ENCODE measurements at places on chromosomes 4 and X. TPM values are rescaled to one million over a fixed set of nuclear protein-coding genes. Genes with fewer than 3 reads are reported as not detected.

GRCh38 chrX:53474707-53475106 lies 40.5 kb upstream of the HSD17B10 start:
- DNase-seq = no peak

DNA sequence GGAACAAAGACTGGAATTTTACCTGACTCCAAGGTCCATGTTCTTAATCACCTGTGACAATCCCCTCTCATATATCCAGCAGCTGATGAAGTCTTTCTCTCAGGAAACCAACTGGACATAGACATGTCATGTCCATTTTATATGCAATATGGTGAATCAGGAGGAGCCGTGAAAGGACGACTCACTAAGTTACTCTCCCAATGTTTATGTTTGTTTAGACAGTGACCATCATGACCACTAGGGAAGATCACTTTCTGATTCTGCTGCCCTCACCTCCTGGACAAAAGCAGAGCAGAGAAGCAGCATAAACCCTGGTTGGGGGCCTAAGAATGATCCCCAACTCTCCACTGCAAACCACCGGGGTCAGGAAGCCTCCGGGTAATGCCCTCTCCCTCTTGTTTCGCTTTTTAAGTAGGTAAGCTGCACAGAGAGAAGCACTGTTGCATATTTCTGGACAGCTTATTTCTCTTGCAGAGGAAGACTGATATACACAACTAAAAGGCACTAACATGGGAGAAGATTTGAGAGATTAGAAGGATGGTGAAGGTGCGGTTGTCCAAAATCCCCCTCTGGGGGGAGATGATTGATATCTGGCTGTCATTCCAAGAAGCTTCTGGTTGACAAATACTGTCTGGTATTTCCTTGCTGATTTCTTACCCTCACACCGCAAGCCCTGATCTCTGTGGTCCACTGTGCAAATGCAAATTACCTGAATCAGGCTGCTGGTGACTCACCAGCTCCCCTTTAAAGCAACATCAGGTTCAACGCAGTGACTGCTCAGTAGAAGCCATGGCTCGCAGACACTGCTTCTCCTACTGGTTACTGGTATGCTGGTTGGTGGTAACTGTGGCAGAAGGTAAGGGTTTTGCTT lies at the start of gene ODAPH:
Gene ODAPH, plus strand, starts transcription at position 773 of the 871 bp plus-strand sequence. Its CDS starts 17 bp downstream, at position 790.
- DNase-seq = no peak

DNA sequence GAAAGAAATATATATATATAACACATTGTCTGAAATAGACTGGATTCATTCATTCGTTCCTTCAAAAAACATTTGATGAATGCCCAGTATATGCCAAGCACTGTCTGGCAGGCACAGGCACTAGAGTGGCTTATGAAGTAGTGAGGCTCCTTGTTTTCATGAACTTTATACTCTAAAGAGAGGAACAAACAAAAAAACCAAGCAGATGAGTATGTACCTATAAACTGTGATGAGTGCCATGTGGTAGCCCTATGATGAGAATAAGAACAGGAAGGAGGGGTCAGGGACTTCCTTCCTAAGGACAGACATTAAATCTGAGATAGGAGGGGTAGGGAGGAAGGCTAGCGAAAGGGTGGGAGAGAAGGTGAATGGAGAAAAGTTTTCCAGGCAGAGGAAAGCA lies 19.5 kb upstream of the PDGFRA start:
- no peak for DNase-seq

- DNase-seq = peak; percentile 88
These were observed at the start of gene SLIT2 for GRCh38 chr4:20251796-20252655. TSS of gene SLIT2 (plus strand) at chr4:20251905. CDS start at chr4:20253816, 1,911 bp downstream.

DNA sequence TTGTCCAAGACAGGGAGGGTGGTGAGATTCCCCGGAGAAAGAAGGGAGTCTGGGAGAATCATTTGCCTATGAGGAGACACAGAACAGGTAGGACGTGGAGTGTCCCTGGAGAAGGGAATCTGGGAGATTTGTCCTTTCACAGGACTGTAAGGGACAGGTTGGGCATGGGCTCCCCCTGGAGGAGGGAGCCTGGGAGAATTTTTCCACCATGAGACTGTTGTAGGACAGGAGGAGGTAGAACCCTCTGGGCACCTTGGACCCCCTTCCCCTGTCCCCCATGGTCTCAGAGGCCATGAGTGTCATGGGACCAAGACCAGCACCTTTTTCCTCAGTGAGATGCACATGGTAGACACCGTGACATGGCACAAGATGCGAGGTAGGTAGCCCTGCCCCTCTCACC lies 2.8 kb downstream of the PORCN start:
- no peak for DNase-seq

DNA sequence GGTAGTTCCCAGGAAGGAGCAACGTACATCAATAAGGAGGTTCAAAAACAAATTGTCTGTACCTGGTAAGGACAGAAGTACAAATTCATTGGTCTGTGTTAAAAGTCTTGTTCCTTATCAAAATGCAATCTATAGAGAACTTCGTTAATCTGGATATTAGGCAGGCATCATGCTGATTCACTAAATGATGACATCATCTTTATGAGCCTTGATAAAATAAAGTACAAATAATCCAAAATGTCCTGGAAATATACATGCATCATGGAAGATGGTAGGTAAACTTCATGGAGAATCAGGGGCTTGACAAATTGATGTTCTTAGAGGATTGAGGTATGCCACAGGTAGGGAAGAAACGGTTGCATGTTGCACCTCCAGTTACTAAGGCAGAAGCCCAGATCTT lies 433.9 kb downstream of the TRIML1 start:
- no peak for DNase-seq

GRCh38 chrX:55206162-55206941 lies 13.8 kb upstream of the PAGE5 start:
- DNase-seq = no peak

DNA sequence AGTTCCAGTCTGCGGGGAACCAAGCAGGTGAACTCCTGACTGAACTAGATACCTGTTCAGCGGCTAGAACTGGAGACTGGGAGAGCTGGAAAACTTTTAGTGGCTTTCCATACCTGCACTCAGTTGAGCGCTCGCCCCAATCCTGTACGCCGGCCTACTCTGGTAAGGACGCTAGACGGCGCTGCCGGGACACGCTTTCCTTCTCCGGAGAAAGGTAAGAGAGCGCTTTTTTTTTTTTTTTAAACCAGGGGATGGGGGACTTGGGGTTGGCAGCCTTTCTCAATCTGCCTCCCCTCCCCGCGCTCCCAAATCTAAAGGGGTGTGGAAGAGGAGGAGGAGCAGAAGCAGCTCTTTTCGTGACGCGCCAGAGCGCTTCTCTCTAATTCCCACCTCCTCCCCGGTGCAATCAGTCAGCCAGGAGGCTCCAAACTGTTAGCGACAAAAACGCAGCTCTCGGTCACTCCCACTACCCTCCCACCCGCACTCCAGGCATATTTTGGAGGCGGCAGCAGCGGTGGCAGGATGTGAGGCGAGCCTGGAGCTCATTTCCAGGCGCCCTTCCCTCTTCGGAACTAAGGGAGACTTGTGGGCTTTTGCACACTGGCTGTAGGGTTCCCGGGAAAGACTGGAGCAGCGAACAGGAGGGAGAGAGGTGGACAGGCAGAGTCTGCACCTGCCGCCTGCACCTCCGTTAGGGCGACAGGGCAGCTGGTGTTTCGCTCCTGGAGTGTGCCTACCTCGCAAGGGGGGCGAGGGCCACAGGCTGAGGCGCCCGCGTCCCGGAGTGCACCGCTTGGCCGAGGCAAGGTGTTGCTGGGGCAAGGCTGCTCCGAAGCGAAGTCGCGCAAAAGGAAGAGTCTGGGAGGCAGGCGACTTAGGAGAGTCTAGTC lies at the start of gene IL1RAPL2:
Gene IL1RAPL2, plus strand, starts transcription at position 409 of the 890 bp plus-strand sequence.
- peak; percentile 77 for DNase-seq

DNA sequence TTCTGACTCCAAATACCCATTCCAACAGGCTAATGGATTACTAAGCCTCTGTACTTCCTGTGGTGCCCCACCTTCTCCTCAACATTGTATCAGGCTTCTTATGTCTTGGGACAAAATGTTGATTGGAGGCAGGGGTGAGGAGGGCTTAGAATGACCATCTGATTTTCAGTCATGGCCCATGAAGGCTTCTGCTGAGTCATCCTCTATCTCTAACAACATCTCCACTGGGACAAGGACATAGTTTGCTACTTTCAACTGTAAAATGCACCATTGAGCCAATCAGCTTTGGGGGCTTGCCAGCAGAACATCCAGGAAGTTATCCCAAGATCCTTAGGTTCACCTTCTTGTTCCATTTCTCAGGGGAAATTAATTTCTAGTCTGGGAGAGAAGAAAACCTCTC lies 29.5 kb downstream of the MAGEB17 start:
- no peak for DNase-seq

GRCh38 chr4:67762086-67762485 lies 7.9 kb upstream of the GNRHR start:
- DNase-seq = no peak

GRCh38 chr4:211033-211511 lies 86.8 kb downstream of the ZNF718 start:
- no peak for DNase-seq

DNA sequence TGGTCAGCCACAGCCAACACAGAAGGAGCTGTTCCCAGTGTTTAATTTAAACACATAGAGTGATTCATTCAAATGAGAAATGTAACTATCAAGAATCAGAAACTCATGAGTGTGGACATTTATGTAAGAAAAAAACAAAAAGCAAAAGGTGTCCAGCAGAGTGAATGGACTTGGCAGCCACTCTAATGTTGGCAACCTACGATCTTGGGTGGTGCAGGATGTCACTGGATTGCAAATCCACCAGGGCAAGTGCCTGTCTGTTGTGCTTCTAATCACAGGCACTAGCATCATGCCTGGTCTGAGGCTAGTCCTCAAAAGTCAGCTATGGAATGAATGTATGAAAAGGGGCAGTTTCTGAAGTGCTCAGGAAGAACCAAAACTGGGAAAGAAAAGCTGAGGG lies 277.7 kb upstream of the CLNK start:
- no peak for DNase-seq

- no peak for DNase-seq
These were observed 4.5 kb downstream of the PRRG1 start for GRCh38 chrX:37353646-37354045.

DNA sequence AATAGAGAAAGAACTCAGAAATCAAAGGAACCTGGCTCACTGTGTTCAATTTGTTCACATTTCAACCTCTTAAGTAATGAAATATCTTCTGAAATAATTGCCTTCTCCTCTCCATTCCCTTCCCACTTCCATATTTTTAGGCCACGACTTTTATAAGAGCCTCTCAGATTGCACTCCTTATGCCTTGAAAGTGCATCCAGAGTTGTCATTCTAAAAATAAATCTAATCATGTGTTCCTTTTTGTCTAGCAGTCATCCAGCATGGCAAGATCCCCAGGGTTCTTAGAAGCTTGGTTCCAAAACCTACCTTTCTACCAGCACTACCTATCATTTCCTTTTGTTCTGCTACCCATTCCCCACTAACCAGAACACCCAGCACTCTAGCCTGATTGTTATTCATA lies 42.4 kb upstream of the RPA4 start:
- DNase-seq = no peak

GRCh38 chrX:103155201-103155600 lies 59.7 kb upstream of the BEX4 start:
- DNase-seq = no peak

DNA sequence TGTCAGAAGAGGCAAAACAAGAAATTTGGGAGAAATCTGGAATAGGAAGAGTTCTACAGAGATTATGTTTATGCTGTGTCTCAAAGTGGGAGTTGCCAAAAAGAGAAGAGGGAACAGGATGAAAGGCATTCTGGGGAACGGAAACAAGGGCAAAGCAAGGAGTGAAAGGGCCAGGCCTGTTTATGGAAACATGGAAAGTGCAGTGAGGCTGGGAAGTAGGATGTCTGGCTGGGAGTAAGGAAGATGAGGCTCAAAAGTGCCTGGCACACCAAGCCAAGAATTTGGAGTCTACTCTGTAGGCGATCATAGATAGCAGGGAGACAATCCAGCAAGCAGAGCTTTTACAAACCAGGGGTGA lies 1.8 kb upstream of the CUL4B start:
- DNase-seq = no peak

DNA sequence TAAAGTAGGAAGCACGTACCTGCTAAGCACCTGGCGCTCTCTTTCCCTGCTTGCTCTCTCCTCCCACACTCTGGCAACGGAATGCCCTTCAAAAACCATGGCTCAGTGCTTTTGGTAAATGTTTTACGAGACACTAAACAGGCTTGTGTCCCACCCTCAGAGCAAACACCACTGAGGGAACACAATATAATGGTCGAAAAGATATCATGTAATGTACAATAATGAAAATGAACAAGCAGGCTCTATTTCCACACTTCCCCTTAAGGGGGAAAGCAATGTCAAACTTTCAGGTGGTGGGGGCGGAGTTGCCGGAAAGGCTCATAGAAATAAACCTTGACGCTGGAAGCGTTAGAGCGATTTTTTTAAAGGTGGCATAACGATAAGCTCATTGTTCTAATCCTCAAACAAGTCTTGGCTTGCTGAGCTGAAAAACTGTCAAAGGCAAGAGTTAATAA lies 115.1 kb downstream of the RBM47 start:
- no peak for DNase-seq

DNA sequence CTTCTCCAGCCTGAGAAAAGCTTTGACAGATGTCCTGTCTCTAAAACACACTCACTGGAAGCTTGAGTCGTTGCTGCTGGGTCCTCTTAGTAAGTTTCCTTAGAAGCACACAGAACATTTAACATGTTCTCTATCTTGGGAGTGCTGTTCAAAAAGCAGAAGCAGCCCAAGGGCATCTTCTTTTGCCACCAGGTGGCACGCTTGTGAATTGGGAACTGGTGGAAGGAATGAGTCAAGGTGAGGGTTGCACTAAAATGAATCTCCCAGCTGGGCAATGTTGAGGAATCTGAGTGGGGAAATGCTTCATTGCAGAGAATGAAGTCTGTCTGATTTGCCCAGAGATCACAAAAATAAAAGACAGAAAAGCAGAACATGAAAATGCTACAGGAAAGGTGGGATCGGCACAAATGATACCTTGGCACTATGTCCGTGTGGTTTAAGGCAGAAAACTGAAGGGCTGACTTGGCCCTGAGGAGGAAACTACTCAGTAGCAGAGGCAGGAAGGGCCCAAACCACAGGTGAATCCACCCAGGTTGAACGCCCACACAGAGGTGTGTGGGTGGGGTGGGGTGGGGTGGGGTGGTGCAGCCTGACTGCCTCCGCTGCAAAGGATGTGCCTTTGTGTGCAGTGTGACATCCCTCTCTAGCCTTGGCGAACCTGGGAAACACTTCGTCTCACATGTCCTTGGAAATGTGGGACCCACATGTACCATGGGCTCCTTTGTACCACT lies 26.0 kb downstream of the KIT start:
- DNase-seq = no peak

GRCh38 chr4:98653890-98654867 lies 4.2 kb downstream of the TSPAN5 start:
- no peak for DNase-seq

- no peak for DNase-seq
These were observed 433 bp downstream of the MMAA start for GRCh38 chr4:145619639-145619996.

RTL3 gene
- total RNA-seq = not detected

GSX2 gene
- total RNA-seq = not detected

All from upper lobe of right lung (tissue), 1 donor.